Renal pelvis (tissue), 12 donors: ENCODE measurements at places on chromosomes 13 and 19.

GRCh38 chr13:98846986-98847385 is 94.5 kb upstream of the SLC15A1 start:
- DNase-seq = no peak

- DNase-seq = no peak
Observed at GRCh38 chr19:33752018-33752800, 44.5 kb upstream of the KCTD15 start.

GRCh38 chr19:56885173-56885985 is 44.9 kb upstream of the PEG3 start:
- no peak for DNase-seq

- no peak for DNase-seq
Observed at GRCh38 chr13:36026531-36026930, 104.7 kb downstream of the DCLK1 start.

- DNase-seq = no peak
Observed at GRCh38 chr13:29959086-29959485, 108.7 kb upstream of the UBL3 start.

DNA sequence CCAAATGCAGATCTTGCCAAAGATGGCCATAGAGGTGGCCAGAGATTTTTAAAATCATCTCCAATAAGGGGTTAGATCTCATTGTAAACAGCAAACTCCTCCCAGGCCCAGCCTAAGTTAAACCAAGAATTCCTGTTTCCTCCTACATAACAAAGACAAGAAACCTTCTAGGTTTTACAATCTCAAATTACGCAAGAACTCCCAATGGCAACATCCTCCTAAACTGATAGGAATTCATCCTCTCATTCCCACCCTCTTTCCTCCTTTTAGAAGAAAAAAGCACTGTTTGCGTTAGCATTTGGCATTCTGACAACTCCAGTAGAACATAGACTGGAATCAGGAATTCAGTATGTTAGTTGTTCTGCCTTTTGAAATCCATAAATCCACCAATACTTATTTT is 14.6 kb downstream of the PROSER1 start:
- DNase-seq = no peak

GRCh38 chr13:108629181-108629752 is at the start of gene MYO16:
Gene MYO16 (plus strand): TSS chr13:108629611. CDS start chr13:108629845, 234 bp downstream.
- DNase-seq = no peak
